ENCODE measurements at places on chromosomes 6 and 20. TPM values are rescaled to one million over a fixed set of nuclear protein-coding genes. Genes with fewer than 3 reads are reported as not detected.

SGK1 gene
- total RNA-seq, result 30.5 TPM

CTAGE9 gene
- not detected for total RNA-seq

SLC26A8 gene
- total RNA-seq, result 3.2 TPM

VIP gene
- total RNA-seq, result 3.0 TPM

SRSF6 gene
- total RNA-seq, result 44.0 TPM

HDGFL1 gene
- total RNA-seq, result under 0.01 TPM

DEFB119 gene
- total RNA-seq, result not detected

PTK6 gene
- total RNA-seq, result not detected

PNRC1 gene
- total RNA-seq, result 68.1 TPM

GRM4 gene
- 3.7 TPM for total RNA-seq

OXT gene
- not detected for total RNA-seq

LTB gene
- not detected for total RNA-seq

SAMD10 gene
- total RNA-seq, result 7.6 TPM

PRDM13 gene
- not detected for total RNA-seq

SLCO4A1 gene
- total RNA-seq, result 1.7 TPM

SNX9 gene
- 11.6 TPM for total RNA-seq

FKBP5 gene
- total RNA-seq, result 4.2 TPM

TLDC2 gene
- not detected for total RNA-seq

ZSCAN31 gene
- 9.6 TPM for total RNA-seq

CASS4 gene
- total RNA-seq, result 0.49 TPM

CDKN1A gene
- 2.2 TPM for total RNA-seq

EPB41L1 gene
- total RNA-seq, result 94.7 TPM

PREX1 gene
- 16.0 TPM for total RNA-seq

SEMG1 gene
- not detected for total RNA-seq

LINC00237 gene
- 2.7 TPM for total RNA-seq

PHACTR3 gene
- total RNA-seq, result 31.0 TPM

Measured in temporal lobe (tissue), 4 donors.